ENCODE measurements at places on chromosomes 13 and 19.

GRCh38 chr13:111470933-111471332, 150.5 kb downstream of the TEX29 start:
- DNase-seq = no peak

- DNase-seq = peak; percentile 65
Measured at GRCh38 chr19:38736413-38737280, 7.6 kb downstream of the CAPN12 start.

- DNase-seq = no peak
Measured at GRCh38 chr13:83151308-83151660, 731.0 kb downstream of the SLITRK1 start.

DNA sequence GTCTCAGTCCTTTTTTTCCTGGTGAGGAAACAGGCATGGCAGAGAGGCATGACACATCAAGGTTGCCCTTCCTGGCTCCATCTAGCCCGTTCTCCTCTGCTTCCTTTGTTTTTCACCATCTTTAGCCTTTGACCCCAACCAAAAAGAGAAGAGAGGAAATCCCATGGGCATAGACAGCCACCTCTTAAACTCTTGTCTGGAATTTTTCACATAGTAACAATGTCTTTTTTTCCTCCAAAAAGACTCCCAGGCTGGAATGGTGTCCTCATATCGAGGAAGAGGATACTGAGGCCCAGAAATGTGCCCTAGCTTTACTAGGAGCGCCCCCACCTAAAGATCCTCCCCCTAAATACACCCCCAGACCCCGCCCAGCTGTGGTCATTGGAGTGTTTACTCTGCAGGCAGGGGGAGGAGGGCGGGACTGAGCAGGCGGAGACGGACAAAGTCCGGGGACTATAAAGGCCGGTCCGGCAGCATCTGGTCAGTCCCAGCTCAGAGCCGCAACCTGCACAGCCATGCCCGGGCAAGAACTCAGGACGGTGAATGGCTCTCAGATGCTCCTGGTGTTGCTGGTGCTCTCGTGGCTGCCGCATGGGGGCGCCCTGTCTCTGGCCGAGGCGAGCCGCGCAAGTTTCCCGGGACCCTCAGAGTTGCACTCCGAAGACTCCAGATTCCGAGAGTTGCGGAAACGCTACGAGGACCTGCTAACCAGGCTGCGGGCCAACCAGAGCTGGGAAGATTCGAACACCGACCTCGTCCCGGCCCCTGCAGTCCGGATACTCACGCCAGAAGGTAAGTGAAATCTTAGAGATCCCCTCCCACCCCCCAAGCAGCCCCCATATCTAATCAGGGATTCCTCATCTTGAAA, at the start of gene GDF15:
Gene GDF15 (plus strand): TSS at position 484 of the 868 bp plus-strand sequence. CDS start 32 bp downstream, at position 516.
- no peak for DNase-seq

- DNase-seq = no peak
Measured at GRCh38 chr13:31167490-31167889, 5.8 kb upstream of the HSPH1 start.

DNA sequence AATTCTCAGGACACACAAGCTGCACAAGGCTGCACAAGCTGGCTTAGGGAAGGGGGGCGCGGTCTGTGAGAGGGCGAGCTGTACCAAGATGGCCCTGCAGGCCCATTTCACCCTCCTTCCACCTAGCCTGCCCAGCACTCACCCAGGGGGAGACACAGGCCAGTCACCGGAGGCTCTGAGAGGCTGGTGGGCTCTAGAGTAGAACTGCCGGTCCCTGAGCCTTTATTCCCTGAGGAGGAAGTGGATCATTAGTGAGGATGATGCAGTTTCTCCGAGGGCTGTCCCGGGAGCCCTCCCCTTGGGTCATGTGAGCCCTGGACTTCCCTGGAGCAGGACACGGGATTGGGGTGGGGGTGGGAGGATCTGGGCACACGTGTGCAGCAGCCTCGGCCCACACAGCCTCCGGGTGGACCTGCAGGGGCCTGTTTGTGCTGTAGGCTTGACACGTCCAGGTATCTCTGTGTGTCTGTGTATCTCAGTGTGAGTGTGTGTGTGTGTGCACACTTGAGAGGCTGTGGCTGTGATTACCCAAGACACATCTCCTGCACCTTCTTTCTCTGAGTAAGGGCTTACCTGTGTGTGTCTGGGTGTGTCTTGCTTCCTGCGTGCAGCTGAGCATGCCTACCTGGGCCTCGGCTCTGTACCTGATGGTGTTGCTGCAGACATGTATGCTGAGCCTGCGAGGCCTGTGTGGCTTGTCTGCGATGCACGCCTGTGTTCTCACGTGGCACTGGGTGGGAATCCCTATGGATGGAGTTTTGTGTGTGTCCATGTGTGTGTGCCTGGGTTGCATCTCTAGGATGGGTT, at the start of gene ACP5:
Gene ACP5 (minus strand): TSS at position 195 of the 807 bp plus-strand sequence. CDS start 328 bp downstream, outside the sequence.
- DNase-seq = no peak

DNA sequence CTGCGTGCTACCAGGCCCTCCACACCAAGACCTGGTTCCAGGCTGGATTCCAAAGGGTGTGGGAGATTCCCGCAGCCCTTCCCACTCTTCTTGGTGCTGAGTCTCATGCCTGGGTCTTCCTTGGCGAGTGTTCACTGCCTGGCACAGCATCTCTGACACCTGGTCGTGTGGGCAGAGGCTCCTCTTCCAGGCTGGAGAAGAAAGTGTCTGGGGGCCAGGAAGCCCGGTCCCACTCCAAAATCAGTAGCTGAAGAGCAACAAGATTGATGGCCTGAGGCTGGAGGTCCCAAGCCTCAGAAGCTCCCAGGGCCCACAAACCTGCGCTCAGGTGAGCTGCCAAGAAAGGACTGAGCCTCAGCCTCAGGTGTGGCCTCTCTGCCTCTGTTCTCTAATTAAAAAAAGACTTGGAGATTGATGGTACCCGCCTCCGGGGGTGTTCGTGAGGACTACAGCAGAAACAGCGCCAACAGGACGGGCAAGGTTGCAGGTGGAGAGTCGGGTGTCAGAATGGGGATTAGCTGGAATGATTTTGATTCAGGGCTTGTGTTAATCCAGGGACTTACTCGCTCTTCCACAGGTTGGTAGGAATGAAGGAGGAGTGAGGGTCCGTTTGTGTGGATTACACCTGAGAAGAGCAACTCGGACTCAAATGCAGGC, 217.5 kb downstream of the TEX29 start:
- no peak for DNase-seq

DNA sequence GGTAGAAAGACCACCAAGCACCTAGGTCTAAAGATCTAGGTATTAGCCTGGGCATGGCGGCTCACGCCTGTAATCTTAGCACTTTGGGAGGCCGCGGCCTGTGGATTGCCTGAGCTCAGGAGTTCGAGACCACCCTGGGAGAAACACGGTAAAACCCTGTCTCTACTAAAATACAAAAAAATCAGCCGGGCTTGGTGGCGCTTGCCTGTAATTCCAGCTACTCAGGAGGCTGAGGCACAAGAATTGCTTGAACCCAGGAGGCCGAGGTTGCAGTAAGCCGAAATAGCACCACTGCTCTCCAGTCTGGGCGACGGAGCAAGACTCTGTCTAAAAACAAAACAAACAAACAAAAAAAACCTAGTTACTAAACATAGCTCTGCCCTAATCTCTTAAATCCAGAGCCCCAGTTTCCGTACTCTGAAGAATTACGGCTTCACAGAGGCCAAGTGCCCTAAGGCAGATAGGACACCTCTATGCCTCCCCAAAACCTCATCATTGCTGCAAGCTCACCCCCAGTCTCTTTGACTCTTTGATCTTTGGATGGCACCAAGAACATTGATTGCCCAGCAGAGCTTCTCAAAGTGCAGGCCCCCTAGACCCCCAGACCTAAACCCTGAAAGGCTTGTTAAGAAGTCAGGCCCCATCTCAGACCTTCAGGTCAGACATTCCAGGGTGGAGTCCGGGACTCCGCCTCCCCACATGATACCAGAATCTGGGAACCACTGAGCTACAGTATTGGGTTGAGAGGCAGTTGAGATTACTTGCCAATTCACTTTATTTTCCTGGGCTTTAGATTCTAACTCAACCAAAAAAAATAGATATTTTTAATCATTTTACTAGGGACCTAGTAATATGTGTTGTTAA, 2.8 kb downstream of the COL4A2 start:
- DNase-seq = no peak

- DNase-seq = no peak
Measured at GRCh38 chr13:73748404-73748803, 385.8 kb downstream of the KLF12 start.

DNA sequence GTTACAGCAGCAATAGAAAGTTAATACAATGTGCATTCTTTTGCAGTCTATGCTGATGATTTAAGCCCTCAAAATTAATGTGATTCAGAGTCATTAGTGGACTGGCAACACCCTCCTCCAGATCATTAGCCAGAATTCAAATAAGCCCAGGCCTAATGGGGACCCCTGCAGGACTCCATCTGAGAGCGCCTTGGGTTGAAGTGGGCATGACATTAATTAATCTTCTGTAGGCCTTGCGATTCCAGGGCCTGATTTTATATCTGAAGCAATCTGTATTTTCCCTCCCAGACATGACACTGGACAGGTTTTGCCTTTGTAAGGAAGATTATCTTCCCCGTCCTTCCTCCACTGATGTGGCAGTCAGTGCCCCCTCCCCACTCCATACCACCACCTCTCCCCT, 442.9 kb downstream of the FOXO1 start:
- DNase-seq = no peak

DNA sequence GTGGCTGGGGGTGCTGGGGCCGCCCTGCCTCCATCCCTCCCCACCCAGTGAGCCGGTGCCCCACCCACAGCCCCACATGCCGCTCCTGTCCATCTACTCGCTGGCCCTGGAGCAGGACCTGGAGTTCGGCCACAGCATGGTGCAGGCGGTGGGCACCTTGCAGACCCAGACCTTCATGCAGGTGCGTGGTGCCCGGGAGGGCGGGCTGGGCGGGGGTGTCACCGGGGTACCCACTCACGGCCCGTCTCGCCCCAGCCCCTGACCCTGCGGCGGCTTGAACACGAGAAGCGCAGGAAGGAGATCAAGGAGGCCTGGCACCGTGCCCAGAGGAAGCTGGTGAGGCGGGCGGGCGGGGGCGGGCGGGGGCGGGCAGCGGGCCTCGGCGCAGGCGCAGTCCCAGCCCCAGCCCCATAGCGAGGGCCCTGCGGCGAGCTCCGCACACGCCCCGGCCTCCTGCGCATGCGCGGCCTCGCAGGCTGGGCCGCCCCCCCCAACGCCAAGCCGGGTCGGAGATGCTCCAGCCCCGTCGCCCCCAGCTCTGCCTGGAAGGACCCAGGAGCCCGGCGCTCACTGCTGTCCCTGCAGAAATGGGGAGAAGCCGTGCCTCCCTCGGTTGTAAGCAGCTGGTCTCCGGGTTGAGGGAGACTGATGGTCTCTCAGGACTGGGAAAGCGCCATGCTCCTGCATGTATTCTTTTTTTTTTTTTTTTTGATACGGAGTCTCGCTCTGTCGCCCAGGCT, 7.7 kb downstream of the ARHGAP45 start:
- DNase-seq = peak; percentile 91

DNA sequence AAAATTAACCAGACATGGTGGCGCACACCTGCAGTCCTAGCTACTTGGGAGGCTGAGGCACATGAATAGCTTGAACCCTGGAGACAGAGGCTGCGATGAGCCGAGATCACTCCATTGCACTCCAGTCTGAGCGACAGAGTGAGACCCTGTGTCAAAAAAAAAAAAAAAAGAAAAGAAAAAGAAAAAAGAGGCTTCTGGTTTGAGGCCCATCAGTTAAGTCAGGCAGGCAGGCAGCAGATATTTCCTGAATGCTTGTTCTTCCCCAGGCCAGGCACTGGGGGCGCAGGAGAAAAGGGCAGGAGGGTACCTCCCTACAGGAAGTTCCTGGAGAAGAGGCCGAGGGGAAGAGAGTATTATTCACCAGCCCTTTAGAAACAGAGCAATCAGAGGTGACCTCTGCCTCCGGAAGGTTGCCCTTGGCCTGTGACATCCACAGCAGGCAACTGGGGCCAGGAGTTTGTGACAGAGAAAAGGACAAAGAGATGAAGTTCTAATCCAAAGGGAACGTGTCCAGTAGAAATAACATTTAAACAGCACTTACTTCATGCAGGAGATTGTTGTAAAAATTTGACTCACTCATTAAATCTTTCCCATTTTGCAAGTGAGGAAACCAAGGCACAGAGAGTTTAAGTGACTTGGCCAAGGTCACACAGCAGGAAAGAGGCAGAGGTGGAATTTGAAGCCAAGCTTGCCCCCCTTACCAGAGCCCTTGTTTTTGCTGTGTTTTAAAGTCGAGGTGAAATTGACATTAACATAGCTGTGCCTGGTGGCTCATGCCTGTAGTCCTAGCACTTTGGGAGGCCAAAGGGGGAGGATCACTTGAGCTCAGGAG, 4.3 kb upstream of the RLN3 start:
- DNase-seq = no peak

- DNase-seq = no peak
Measured at GRCh38 chr13:44760434-44760833, 184.3 kb upstream of the TSC22D1 start.

- no peak for DNase-seq
Measured at GRCh38 chr13:112574834-112575613, 12.9 kb downstream of the TUBGCP3 start.

DNA sequence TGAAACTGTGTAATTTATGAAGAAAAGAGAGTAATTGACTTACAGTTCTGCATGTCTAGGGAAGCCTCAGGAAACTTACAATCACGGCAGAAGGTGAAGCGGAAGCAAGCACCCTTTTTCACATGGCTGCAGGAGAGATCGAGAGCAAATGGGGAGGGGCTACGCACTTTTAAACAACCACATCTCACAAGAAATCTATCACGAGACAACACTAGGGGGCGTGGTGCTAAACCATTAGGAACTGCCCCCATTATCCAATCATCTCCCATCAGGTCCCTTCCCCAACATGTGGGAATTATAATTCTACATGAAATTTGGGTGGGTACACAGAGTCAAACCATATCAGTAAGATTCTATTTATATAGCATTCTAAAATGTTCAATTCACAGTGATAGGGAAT, 114.8 kb upstream of the TRPC4 start:
- DNase-seq = no peak

- DNase-seq = no peak
Measured at GRCh38 chr19:51091126-51091525, 8.4 kb upstream of the KLK14 start.

- DNase-seq = no peak
Measured at GRCh38 chr19:18338541-18338940, 1.9 kb upstream of the PGPEP1 start.

GRCh38 chr13:40456397-40456953, 210.0 kb downstream of the FOXO1 start:
- no peak for DNase-seq
